Bronchial epithelial cell (primary cell): ENCODE measurements at places on chromosomes 16 and 17. TPM values are rescaled to one million over a fixed set of nuclear protein-coding genes. Genes with fewer than 3 reads are reported as not detected.

Gene SEPTIN1
- under 0.01 TPM in 1 of 2 replicates, not detected in the other for total RNA-seq

Gene ERI2
- total RNA-seq = 16.6 and 25.6 TPM in 2 replicates

Gene KRT40
- total RNA-seq = 0.13 TPM in 1 of 2 replicates, not detected in the other

Gene GTF3C1
- 40.8 and 58.5 TPM in 2 replicates for total RNA-seq

Gene SPATA32
- under 0.01 TPM in 1 of 2 replicates, not detected in the other for total RNA-seq

Gene SLC2A4
- total RNA-seq = under 0.01 and 0.13 TPM in 2 replicates

Gene E4F1
- 26.6 and 34.4 TPM in 2 replicates for total RNA-seq

Gene KIF2B
- total RNA-seq = not detected in 2 replicates

Gene TMEM100
- total RNA-seq = not detected in 2 replicates

Gene PSMD12
- total RNA-seq = 13.2 and 26.2 TPM in 2 replicates
